ENCODE measurements at places on chromosomes 2 and 18. TPM values are rescaled to one million over a fixed set of nuclear protein-coding genes. Genes with fewer than 3 reads are reported as not detected.

Gene GCKR
- total RNA-seq, result 0.32 TPM

Gene ARHGAP25
- 3.5 TPM for total RNA-seq

DNA sequence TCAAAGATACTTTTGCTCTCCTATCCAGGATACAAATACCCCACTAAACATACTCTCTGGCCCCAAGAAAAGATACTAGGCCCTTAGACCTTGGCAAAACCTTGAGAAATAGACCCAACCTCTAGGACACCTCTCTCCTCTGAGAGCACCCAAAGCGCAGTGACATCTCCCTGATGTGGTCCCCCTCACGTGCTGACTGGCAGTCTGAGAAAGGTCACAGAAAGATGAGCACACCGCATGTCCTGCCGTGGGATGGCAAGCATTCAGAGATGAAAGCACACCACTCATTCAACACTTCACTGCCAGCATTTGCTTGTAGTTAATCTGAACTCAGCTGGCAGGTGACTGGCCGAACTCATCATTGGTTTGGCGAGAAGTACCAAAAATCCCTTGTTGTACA lies 6.1 kb upstream of the TBC1D8 start:
- no peak for DNase-seq

Gene STARD6
- total RNA-seq, result not detected

GRCh38 chr2:136286423-136286822 lies 168.5 kb upstream of the CXCR4 start:
- DNase-seq, result no peak

DNA sequence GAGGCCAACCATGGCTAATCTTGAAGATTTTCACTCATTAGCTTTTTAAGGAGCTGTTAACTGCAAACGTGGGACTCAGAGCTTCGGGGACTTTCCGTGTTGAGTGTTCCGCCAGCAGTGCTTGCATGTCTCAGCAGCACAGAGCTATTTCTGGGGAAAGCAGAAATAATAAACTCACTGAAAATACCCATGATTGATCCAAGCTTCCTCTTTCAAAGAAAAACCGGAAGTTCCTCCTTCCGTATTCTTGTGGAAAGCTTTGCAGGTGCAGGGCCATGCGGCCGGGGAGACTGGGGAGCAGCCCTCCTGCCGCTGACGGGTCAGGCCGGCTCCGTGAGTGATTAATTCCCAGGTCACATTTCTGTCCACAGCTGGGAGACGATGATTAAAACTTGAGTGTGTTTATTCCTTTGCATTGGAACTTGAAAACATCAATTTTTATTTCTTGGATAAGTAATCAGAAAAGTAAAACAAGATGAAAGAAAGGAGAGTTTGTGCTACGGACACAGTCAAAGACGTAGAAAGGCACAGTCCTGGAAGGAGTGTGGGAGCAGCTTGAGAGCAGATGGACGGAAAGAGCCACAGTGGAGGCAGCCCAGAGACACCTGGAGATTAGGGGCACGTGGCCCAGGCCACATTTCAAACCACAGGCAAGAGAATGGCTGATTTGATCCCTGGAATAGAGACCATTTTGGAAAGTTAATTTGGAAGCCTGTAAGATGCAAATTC lies 54.2 kb upstream of the CTDP1 start:
- DNase-seq, result no peak

- no peak for DNase-seq
These were observed 1.6 kb downstream of the FEV start for GRCh38 chr2:218983263-218983933.

- DNase-seq, result peak; percentile 77
These were observed 41.4 kb upstream of the PARD3B start for GRCh38 chr2:204503869-204504268.

- no peak for DNase-seq
These were observed 731.3 kb upstream of the RAB6C start for GRCh38 chr2:129248198-129248597.

DNA sequence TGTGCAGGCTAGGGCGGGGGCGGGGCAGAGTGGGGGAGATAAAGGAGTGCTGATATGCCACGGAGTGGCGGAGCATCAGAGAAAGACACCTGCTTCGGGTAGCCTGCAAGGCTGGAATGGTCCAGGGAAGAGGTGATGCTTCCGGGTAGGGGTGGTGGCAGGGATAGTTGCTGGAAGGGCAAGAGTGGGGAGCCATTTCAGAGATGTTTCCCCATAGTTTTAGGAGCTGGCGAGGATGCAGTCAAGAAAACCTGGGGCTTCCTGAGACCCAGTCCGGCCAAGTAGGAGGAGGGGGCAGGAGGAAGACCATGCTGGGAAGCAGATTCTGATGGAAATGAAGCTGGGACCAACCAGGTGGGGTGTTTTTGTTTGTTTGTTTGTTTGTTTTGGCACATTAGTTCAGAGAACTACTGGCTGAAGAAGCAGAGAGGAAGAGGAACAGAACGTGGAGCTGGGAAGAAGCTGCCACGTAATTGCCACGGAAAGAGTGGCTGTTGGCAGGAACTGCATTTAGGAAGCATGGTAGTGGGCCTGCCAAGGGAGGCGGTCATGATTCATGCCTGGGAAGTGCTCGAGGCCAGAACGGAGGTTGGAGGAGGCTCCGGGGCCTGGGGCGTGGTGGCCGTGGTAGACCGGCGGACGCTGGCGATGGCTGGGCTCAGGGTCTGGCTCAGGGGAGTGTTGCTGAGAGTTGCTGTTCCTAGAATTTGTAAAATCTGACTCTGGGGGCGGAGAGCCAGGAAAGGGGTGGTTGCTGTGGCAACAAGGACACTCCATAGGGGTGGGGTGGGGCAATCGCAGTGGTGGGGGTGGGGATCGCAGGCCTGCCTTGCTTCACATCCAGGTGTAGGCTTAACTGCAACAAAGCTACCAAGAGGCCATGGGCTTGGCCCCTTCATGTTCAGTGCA lies 8.6 kb upstream of the INPP5D start:
- peak; percentile 17 for DNase-seq

DNA sequence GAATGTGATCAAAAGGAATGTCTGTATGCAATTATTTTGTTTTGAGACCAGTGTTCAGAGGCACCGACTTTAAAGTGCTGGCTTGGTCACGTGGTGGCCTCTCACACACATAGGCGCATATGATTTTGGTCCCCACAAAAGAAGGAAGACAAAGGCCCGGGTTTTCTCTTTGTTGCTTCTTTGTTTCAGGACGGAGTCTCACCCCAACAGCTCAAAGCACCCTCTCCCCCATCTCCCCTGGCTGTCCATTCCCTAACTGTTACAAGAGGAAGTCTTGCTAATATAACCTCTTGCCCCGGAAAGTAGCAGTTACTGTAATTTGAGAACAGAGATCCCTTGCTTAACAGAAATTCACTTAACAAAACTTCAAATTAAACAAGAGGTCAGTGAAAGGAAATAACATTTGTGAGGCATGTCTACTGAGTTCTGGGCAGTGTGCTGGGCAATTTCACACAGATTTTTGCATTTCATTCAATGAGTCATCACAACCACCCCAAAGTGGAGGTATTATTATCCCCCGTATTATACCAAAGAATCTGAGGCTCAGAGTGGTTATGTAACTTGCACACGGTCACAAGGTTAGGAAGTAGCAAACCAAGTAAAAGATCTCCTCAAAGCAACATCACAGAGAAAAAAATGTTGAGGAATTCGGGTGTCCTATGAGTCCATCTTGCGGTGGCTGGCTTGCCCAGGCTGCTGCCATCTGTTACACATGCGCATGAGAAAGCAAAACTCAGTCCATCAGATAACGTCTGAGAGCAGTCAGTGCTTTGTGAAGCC lies 75.8 kb downstream of the SDC1 start:
- DNase-seq, result peak; percentile 88

GRCh38 chr2:1744446-1745170 lies at the start of gene PXDN:
Gene PXDN, minus strand, starts transcription at chr2:1744515. Its CDS starts 60 bp downstream, at chr2:1744455.
- peak; percentile 82 for DNase-seq

DNA sequence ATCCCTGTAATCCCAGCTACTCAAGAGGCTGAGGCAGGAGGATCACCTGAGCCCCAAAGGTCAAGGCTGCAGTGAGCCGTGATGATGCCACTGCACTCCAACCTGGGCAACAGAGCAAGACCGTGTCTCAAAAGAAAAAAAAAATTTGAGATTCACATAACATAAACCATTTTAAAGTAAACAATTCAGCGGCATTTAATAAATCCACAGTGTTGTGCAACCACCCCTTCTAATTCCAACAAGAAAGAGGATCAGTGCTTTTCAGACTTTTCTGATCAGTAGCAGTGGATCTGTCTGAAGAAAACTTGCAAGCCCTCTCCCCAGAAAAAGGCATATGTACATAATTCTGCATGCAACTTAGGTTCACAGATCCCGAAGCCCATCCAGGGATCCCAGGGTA lies 7.2 kb upstream of the SAG start:
- peak; percentile 27 for DNase-seq

- DNase-seq, result peak; percentile 33
These were observed 45.2 kb downstream of the ADNP2 start for GRCh38 chr18:80154293-80154692.

DNA sequence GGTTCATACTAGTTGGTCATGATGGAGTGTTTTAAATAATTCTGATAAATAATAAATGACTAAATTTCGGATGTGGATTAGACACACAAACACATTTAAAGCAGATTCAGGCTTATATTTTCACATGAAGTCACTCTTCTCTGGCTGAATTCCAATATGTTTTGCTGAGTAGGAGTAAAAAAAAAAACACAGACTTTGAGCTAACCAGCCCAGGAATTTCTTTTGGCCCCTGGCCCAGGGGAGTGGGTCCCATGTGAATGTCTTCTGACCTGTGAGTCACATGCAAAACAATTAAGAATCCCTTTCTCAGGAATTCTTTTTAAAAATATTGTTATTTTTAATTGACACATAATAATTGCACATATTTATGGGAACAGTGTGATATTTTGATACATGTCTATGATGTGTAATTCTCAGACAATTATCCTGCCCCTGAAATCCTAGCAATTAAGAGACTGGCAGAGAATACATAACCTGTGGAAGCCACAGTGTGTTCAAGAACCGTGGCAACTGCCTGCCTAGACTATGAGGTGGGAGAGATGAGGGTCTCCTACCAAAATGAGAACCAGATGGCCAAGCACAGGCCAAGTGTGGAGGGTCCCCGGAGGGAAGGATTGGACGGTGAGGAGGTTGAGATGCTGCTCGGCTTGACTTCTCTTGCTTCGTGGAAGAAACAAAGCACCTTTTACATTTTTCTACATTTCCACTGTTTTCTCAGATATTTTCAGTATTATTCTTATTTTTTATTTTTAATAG lies 236.4 kb downstream of the PIEZO2 start:
- peak; percentile 63 for DNase-seq

Gene ZNF396
- total RNA-seq, result 1.3 TPM

GRCh38 chr2:213251618-213252017 lies 32.6 kb upstream of the SPAG16 start:
- peak; percentile 85 for DNase-seq

- peak; percentile 52 for DNase-seq
These were observed 2.5 kb downstream of the HTRA2 start for GRCh38 chr2:74532222-74532621.

Gene PRSS56
- total RNA-seq, result not detected

DNA sequence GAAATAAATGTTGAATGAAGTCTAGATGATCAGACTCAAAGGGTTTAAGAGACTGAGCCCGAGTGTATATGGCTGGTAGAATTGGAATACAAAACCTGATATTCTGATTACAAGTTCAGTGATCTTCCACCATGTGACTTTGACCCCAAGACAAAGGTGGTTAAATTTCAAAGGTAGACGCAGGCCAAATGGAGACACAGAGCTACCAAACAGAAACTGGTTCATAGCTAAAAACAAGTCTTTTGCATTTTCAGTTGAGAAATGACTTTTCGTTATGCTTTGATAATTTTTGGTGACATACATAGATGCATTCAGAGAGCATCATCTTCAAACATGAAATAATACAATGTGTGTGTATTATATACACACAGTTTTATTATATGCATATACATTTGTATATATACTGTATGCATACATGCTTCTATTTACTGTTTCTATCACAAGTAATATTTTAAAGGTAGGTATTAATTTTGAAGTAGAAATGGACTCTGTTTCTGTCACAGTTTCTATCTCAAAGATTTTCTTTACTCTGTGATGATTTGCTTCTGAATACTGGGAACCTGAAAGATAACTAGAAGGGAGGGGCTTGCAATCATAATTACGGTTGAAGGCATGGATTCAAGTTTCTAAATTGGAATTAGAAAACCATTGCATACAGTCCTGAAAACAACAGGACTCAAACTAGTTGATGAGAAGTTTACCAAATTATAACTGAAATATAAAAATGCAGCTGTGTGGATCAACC lies 142.3 kb downstream of the ABCA12 start:
- no peak for DNase-seq

Gene TBR1
- total RNA-seq, result under 0.01 TPM

GRCh38 chr2:42438685-42439084 lies 55.1 kb downstream of the KCNG3 start:
- no peak for DNase-seq

GRCh38 chr2:229346816-229347540 lies 75.9 kb upstream of the PID1 start:
- DNase-seq, result no peak

Gene CPO
- not detected for total RNA-seq

DNA sequence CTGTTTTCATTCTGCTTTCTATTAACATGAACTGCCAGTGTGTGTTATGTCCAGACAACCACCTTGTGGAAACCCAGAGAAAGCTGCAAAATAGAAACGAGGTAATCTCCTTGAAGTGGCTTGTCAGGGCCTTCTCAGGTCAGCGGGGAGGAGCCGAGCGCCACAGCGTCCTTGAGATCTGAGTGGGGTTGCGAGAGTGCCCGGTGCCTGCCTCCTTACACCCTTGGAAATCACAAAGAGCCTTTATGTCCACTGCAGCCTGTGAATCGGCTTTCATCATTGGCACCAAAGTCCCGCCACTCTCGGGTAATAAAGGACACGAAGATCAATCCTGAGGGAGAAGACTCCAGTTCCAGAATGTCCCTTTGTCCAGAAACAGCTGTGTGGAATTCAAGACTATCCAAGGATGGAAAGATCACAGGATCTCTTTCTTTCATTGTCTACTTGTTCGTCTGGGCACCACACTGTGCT lies 135.2 kb downstream of the HRH4 start:
- no peak for DNase-seq

Gene REG3A
- not detected for total RNA-seq

Gene HAAO
- 1.6 TPM for total RNA-seq

GRCh38 chr2:188523919-188524318 lies 232.2 kb downstream of the GULP1 start:
- DNase-seq, result peak; percentile 37

GRCh38 chr2:238263204-238264071 lies 23.6 kb upstream of the HES6 start:
- DNase-seq, result peak; percentile 95

DNA sequence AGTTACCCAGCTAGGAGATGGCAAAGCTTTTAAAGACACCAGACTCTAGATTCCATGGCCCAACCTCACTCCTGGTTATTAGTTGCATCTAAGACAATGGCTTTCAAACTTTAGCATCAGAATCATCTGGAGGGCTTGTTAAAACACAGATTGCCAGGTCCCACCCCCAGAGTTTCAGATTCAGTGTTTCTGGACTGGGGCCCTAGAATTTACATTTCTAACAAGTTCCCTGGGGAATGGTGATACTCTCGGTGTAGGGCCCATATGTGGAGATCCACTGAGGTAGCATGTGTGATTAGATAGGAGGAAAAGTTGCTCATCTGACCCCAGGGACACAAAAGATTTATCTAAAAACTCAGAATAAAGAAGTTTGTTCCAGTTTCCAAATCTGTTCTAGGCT lies 14.5 kb upstream of the TTR start:
- DNase-seq, result no peak
